GM12878 (cell line): ENCODE measurements at places on chromosomes 16 and 17. TPM values are rescaled to one million over a fixed set of nuclear protein-coding genes. Genes with fewer than 3 reads are reported as not detected.

DNA sequence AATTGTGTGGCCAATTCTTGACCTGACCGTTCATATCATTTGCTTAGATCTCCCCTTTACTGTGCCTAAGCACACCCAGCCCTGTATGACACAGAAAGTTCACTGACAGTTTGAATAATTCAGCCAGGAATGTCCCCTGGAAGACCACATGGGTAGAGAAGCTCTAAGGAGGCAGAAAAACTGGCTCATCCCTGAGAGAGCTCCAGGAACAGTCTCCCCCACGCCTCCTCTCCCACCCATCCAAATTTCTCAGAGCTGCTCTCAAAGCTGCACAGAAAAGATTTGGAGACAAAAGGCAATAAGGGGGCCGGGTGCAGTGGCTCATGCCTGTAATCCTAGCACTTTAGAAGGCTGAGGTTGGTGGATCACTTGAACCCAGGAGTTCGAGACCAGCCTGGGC, 11.2 kb downstream of the PRAC1 start:
- H3K36me3 ChIP-seq, result no peaks in the 10 kb centered on the region
- peaks cover under 1% of the 10 kb centered on the region; the same call in 1 of the 2 replicates for H3K27me3 ChIP-seq
- H3K27ac ChIP-seq, result no peak overlapping the region
- no peak for DNase-seq
- no peak overlapping the region for H3K4me3 ChIP-seq

DNA sequence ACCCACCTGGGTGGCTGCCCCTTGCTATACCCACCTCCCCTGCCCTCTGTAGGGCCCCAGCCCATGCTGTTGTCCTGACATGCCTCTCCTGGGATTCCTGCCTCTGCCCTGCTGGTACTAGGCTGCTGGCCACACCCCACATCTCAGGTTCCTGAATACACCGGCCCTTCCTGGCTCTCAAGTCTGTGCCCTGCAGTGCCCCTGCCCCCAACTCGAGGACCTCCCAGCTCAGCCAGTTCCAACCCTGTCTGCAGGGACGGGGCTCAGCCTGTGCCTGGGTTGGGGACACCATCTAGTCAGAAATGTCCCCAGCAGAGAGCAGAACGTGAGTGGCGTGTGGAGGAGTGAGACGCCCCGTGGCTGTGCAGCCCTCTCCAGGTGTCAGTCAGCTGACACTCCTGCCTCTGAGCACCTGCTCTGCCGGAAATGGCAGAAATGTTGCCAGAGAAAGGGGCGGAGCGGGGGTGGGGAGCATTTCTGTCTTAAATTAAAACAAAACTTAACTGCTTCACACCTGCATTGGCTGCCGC, 28.7 kb downstream of the ACSF3 start:
- no peak overlapping the region for H3K4me3 ChIP-seq
- no peak for DNase-seq
- H3K36me3 ChIP-seq, result peaks cover 14% of the 10 kb centered on the region
- no peaks in the 10 kb centered on the region for H3K27me3 ChIP-seq

DNA sequence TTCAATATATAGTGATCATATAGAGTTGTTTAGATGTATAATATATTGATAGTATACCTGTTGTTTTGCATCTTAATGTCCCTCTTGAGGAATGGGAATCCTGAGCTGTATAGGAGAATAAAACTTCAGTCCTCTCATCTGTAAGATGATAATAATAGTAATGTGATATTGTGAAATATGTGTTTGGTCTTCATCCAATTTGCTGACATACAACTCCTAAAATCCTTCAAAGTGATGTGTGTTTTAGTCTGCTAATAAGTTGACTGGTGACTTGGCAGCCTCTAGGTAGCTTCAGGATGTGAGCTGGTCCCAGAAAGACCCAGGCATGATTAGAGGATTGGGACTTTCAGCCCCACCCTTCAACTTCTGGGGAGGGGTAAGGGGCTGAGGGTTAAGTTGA, 22.8 kb upstream of the NFAT5 start:
- DNase-seq, result no peak
- H3K36me3 ChIP-seq, result no peaks in the 10 kb centered on the region
- no peak overlapping the region for H3K4me3 ChIP-seq
- no peaks in the 10 kb centered on the region for H3K27me3 ChIP-seq
- H3K4me1 ChIP-seq, result no peaks in the 10 kb centered on the region
- H3K27ac ChIP-seq, result no peak overlapping the region

Gene CDRT15
- total RNA-seq, result not detected in 2 replicates

Gene UNC45B
- not detected in 2 replicates for total RNA-seq
